Natural killer cell (primary cell): ENCODE measurements at places on chromosomes 5 and 9.

GRCh38 chr5:89276566-89277305, 393.8 kb upstream of the MEF2C start:
- no peaks in the 10 kb centered on the region for H3K4me1 ChIP-seq
- no peak overlapping the region for H3K4me3 ChIP-seq
- DNase-seq = no peak
- H3K27me3 ChIP-seq = no peaks in the 10 kb centered on the region

DNA sequence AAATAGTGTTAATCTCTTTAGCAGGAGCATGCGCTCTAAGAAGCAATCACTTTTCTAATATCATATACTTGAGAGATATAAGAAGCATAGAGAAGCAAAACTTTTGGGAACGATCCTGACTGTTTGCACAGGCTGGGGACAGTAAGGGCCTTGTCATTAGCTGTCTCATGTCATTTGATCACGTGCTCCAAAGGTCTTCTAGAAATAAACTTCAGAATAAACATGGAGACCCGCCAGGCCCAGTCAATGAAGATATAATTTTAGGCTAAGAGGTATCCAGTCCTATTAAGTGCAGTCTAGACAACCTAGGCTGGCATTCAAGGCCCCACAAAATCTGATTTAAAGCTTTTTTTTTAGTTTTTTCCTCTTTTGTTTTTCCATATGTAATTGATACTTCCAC, 111.0 kb upstream of the APC start:
- no peak for DNase-seq
- H3K4me1 ChIP-seq = no peaks in the 10 kb centered on the region
- H3K27ac ChIP-seq = no peak overlapping the region
- no peaks in the 10 kb centered on the region for H3K36me3 ChIP-seq

GRCh38 chr5:58760222-58760621, 177.3 kb downstream of the RAB3C start:
- no peak for DNase-seq
- H3K4me1 ChIP-seq = peaks cover 4% of the 10 kb centered on the region
- H3K36me3 ChIP-seq = no peaks in the 10 kb centered on the region
- H3K27me3 ChIP-seq = no peaks in the 10 kb centered on the region
- H3K4me3 ChIP-seq = peak overlapping the region; percentile 14
- H3K27ac ChIP-seq = peak overlapping the region; percentile 14

GRCh38 chr5:133247881-133248624, 196.2 kb downstream of the HSPA4 start:
- DNase-seq = no peak
- no peak overlapping the region for H3K27ac ChIP-seq
- no peaks in the 10 kb centered on the region for H3K27me3 ChIP-seq
- no peaks in the 10 kb centered on the region for H3K36me3 ChIP-seq
- H3K4me1 ChIP-seq = no peaks in the 10 kb centered on the region
- H3K4me3 ChIP-seq = no peak overlapping the region

- H3K27ac ChIP-seq = no peak overlapping the region
- H3K4me1 ChIP-seq = no peaks in the 10 kb centered on the region
- DNase-seq = no peak
- no peaks in the 10 kb centered on the region for H3K36me3 ChIP-seq
These were observed 284.2 kb downstream of the NSG2 start for GRCh38 chr5:174329738-174330137.

GRCh38 chr9:74887041-74887980, at the start of gene TRPM6:
TRPM6 (minus strand) TSS chr9:74887921; CDS start chr9:74887856, 65 bp downstream.
- peaks cover 12% of the 10 kb centered on the region for H3K4me1 ChIP-seq
- no peaks in the 10 kb centered on the region for H3K36me3 ChIP-seq
- H3K4me3 ChIP-seq = peak within 1 kb of the TSS; percentile 3
- DNase-seq = no peak

- no peak for DNase-seq
- no peak overlapping the region for H3K27ac ChIP-seq
- H3K36me3 ChIP-seq = no peaks in the 10 kb centered on the region
- H3K4me1 ChIP-seq = no peaks in the 10 kb centered on the region
These were observed 10.4 kb upstream of the C5orf63 start for GRCh38 chr5:127083711-127084110.

GRCh38 chr9:94912700-94913249, 186.3 kb downstream of the AOPEP start:
- no peaks in the 10 kb centered on the region for H3K4me1 ChIP-seq
- no peak overlapping the region for H3K4me3 ChIP-seq
- H3K27me3 ChIP-seq = no peaks in the 10 kb centered on the region
- no peaks in the 10 kb centered on the region for H3K36me3 ChIP-seq
- no peak overlapping the region for H3K27ac ChIP-seq

DNA sequence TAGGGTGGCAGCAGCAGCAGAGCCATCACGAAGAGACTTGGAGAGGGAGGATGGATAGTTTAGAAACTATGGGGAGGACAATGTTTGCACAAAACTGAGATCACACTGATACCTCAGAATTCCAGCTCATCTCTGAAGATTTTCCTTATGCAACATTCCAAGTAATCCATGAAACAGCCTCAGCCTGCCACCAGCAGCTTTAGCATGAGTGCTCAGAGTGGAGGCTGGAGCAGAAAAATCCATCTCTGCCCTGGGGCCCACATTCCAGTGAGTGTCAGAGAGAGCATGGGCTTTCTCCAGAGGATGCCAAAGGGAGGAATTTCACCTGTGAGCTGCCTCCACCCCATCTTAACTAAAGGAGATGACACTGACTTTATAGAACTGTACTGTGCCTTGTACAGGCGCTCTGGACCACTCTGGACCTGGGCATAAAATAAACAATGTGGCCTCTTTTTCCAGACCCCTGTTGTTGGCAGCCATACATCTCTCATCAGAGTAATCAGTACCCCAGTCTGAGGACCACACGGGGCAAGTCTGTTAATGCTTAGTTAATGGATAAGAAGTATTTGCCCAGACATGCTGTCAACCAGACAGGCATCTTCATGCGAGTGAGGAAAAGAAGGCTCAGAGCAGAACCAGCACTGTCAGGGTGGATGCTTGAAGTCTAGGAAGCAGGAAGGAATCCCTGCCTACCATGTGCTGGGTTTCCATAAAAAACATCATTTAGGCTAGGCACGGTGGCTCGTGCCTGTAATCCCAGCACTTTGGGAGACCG, 440.9 kb downstream of the ENC1 start:
- no peaks in the 10 kb centered on the region for H3K27me3 ChIP-seq
- no peaks in the 10 kb centered on the region for H3K4me1 ChIP-seq

DNA sequence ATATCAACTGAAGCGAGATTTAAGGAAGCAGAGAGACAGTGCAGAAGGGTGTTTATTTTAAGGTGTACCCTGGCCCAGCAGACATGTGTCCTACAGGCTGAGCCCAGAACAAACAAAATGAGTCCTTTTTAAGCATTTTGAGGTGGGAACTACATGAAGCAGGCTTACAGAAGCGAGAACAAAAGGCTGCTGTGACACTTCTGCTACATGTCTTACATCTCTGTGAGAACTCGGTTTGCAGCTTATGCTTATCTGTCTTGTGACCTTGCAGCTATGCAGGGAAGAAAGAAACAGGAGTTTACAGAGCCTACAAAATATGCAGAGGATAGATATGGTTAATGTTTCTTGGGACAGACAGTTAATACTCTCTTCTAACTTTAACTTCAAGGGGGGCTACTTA, 295.9 kb downstream of the CEMIP2 start:
- H3K4me1 ChIP-seq = no peaks in the 10 kb centered on the region
- no peak overlapping the region for H3K4me3 ChIP-seq
- H3K27ac ChIP-seq = no peak overlapping the region
- no peaks in the 10 kb centered on the region for H3K36me3 ChIP-seq

DNA sequence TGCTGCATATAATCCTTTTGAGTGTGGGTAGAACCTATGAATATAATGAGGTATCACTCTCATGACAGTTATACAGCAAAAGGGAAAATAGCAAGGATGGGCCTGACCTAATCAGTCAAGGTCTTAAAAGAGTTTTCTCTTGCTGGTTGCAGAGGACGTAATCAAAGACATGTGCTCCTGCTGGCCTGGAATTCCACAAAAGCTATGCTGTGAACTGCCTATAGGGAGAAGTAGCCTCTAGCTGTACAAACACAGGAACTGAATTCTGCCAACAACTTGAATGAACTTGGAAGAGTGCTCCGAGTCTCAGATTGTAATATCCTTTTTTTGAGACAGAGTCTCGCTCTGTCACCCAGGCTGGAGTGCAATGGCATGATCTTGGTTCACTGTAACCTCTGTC, 195.6 kb downstream of the PLK2 start:
- H3K4me1 ChIP-seq = no peaks in the 10 kb centered on the region
- H3K27me3 ChIP-seq = no peaks in the 10 kb centered on the region
- no peak overlapping the region for H3K4me3 ChIP-seq
- no peak for DNase-seq
- H3K27ac ChIP-seq = no peak overlapping the region

DNA sequence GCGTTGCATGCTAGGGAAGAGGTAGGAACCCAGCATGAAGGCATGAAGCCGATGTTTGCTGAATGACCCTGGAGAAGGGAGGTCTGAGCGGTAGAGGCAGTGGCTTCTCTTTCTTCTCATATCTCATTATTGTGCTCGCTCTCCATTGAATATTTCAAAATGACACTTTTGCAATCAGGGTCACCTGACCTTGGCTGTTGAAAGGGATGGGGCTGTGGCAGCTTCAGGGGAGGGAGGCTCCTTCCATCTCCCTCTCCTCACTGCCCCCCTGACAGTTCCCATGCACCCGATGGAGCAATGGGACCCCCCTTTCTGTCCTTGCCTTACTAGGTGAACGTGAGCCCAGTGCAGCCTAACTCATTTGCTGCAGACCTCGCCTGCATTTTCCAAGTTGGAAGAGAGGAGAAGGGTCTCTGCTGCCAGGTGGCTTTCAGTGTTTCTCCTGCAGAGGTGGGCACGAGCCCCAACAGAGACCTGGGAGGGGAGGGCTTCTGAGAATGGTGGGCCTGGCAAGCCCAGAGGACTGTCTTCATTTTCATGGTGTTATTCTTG, 17.9 kb downstream of the STC2 start:
- no peaks in the 10 kb centered on the region for H3K4me1 ChIP-seq
- H3K27ac ChIP-seq = no peak overlapping the region
- no peaks in the 10 kb centered on the region for H3K36me3 ChIP-seq
- peaks cover 2% of the 10 kb centered on the region for H3K27me3 ChIP-seq

GRCh38 chr5:65163698-65164097, 318.0 kb downstream of the ADAMTS6 start:
- H3K4me1 ChIP-seq = no peaks in the 10 kb centered on the region
- H3K36me3 ChIP-seq = no peaks in the 10 kb centered on the region
- H3K27ac ChIP-seq = no peak overlapping the region

DNA sequence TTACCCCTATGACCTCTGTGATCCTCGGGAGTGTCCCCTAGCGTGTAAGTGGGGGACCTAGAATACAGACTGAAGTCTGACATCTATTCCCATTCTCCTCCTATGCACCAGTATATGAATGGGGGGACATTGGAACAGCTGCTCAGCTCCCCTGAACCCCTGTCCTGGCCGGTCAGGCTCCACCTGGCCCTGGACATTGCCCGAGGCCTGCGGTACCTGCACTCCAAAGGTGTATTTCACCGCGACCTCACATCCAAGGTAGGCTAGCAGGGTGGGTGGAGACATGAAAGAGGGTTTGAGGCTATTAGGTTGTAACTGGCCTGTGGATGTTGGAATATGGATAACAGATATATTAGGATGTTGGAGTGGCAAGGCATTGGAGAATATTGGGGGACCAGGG, 1.7 kb downstream of the TESK1 start:
- DNase-seq = no peak
- peaks cover 39% of the 10 kb centered on the region for H3K36me3 ChIP-seq
- peaks cover 37% of the 10 kb centered on the region for H3K4me1 ChIP-seq
- H3K27me3 ChIP-seq = no peaks in the 10 kb centered on the region
- no peak overlapping the region for H3K27ac ChIP-seq

- H3K27ac ChIP-seq = no peak overlapping the region
- DNase-seq = no peak
- H3K27me3 ChIP-seq = no peaks in the 10 kb centered on the region
- no peaks in the 10 kb centered on the region for H3K4me1 ChIP-seq
- no peaks in the 10 kb centered on the region for H3K36me3 ChIP-seq
These were observed 414.2 kb upstream of the WWC1 start for GRCh38 chr5:167877114-167877722.

- H3K36me3 ChIP-seq = no peaks in the 10 kb centered on the region
- H3K27ac ChIP-seq = no peak overlapping the region
- no peak overlapping the region for H3K4me3 ChIP-seq
- no peaks in the 10 kb centered on the region for H3K4me1 ChIP-seq
- H3K27me3 ChIP-seq = no peaks in the 10 kb centered on the region
- no peak for DNase-seq
These were observed 181.6 kb downstream of the CD180 start for GRCh38 chr5:67014957-67015400.

DNA sequence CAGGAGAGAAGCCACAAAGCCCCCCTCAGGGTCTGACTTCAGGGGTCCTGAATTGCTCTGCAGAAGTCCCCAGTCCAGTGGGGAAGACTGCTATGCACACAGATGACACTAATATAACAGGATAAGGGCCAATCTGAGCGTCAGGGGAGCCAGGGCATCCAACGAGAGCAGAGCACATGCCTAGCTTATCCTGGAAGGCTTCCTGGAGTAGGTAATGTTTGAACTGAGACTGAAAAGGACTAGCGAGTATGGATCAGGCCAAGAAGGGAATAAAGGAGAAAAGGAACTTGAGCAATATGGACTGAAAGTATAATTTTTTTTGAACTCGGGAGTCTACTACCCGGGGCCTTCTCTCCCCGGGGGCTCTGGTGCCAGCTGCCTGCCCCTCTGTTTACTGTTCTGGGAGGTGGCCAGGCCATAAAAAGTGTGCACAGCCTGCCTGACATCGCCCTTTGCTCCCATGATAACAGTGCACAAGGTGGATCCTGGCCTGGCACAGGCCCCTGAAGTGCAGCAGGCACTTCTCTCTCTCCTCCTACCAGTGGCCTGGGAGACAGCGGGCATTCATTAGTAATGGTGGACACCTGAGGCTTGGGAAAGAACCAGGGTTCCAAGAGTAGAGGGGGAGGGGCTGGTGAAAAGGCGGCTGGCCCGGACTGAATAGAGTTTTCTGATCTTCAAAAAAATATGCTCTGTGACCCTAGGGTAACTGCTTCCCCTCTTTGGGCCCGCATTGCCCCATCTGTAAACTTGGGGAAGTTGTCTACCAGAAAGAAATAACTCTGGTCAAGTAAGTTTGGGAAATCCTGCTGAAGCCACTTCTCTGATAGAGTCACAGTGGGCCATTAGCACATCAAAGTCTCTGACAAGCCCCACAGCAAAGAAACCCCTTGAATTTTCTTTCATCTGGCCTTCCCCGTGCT, 4.6 kb upstream of the SLC6A7 start:
- no peak overlapping the region for H3K4me3 ChIP-seq
- peaks cover 6% of the 10 kb centered on the region for H3K27me3 ChIP-seq
- no peaks in the 10 kb centered on the region for H3K36me3 ChIP-seq
- DNase-seq = no peak
- H3K4me1 ChIP-seq = no peaks in the 10 kb centered on the region

DNA sequence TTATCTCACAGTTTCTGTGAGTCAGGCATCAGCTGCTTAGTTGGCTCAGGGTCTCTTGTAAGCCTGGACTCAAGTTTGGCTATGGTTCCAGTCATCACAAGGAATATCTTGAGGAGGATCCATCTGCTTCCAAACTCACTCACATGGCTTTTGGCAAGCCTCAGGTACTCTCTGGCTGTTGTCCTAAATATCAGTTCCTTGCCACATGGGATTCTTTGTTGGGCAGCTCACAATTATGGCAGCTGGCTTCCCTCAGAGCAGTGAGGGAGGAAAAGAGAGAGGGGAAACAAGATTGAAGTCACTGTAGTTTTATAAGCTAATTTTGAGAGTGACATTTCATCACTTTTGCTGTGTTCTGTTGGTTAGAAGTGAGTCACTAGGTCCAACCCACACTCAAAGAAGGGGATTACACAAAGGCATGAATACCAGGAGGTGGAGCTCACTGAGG, 144.5 kb downstream of the GCNT1 start:
- H3K36me3 ChIP-seq = no peaks in the 10 kb centered on the region
- no peak for DNase-seq
- peaks cover 3% of the 10 kb centered on the region for H3K4me1 ChIP-seq

GRCh38 chr9:107281922-107282667, 984 bp upstream of the RAD23B start:
- H3K4me3 ChIP-seq = peak overlapping the region; percentile 77
- peak overlapping the region; percentile 73 for H3K27ac ChIP-seq
- H3K4me1 ChIP-seq = peaks cover 14% of the 10 kb centered on the region
- no peaks in the 10 kb centered on the region for H3K27me3 ChIP-seq
- no peaks in the 10 kb centered on the region for H3K36me3 ChIP-seq
- no peak for DNase-seq
